HT1080 (cell line): ENCODE measurements at places on chromosomes 3 and 15. TPM values are rescaled to one million over a fixed set of nuclear protein-coding genes. Genes with fewer than 3 reads are reported as not detected.

DNA sequence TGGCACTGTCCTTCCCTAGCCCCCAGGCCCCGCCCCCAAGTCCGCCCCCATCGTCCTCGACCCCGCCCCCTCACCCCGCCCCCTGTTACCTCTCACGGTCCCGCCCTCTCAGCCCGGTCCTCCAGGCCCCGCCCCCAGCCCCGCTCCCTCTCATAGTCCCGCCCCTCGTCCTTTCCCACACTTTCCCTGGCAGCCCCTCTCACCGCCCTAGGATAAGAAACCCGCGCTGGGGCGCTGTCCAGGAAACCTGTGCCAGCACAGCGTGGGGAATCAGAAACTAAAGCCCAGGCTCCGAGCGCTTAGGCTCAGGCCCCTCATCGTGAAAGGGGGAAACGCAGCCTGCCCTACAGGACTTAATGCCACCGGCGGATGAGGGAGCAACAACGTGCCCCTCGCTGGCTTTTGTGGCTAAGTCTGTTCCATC lies 20.9 kb downstream of the TRPM1 start:
- DNase-seq, result no peak

- no peak for DNase-seq
Measured at GRCh38 chr3:194265996-194266964, 84.8 kb downstream of the CPN2 start.

The ISLR2 gene
- not detected in 2 replicates for total RNA-seq

The DUOX2 gene
- total RNA-seq, result under 0.01 and 0.03 TPM in 2 replicates

DNA sequence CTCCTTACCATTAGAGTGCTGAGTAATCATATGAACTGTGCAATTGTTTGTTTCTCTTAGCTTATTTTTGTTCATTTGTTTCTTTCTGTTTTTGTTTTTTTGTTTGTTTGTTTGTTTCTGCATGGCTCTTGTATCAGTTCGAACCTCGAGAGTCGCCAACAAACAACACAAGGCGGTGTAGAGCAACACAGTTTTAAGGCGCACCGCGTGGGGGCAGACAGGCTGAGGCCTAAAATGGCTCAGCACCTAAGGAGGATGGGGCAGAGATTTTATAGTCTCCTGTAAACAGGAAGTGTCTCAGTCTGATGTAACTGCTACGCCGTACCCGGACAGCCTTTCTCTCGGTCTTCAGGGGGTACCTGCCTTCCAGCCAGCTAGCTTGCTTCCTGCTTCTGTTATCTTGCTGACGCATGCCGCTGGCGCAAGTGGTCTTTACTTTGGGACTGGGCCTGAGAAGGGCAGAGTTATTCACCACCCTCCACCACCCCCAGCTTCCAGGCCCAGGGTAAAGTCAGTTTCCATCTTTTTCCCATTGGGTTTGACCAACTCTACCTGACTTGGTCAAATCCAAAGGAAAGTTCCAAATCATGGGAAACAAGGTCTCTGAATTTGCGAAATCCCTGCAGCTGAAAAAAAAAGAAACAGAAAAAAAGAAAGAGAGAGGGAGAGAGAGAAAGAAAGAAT lies 25.8 kb upstream of the MFGE8 start:
- peak; percentile 6 for DNase-seq

The PCOLCE2 gene
- total RNA-seq, result 22.7 and 34.1 TPM in 2 replicates

DNA sequence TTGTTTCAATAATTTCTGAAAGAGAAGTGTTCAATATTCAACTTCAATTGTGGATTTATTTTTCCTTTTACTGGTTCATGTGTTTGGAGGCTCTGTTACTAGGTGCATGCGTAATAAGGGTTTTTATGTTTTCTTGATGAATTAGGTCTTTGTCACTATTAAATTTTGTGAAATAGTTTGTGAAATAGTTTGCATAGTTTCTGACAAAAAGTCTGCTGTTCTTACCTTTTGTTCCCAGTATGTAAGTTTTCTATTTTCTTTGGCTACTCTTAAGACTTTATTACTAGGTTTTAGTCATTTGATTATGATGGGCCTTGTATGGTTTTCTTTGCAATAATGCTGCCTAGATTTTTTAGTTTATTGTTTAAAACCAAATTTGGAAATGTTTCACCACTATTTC lies 38.0 kb downstream of the MEF2A start:
- DNase-seq, result no peak

The LEKR1 gene
- total RNA-seq, result 0.20 TPM in 1 of 2 replicates, not detected in the other

- no peak for DNase-seq
Measured at GRCh38 chr3:10365791-10366190, 44.9 kb upstream of the SEC13 start.

DNA sequence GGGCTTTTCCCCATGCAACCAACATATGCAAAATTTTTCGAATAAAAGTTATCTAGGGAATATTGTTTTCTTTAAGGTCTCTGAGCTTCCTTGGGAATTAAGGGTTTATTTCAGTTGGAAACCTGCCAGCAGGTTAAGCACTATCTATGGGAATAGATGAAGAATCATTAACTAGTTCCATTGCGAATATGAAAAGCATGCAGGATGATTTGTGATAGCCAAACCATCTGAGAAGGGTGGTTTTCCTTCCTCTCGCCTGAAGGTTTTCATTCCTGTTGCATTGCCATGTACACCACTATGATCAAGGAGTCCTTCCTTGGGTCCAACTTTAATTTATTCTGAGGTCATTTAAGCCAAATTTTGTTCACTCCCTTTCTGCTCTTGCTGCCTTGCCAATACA lies 184.9 kb downstream of the NR2F2 start:
- no peak for DNase-seq

The IMPG2 gene
- 0.03 TPM in 1 of 2 replicates, not detected in the other for total RNA-seq

The EOGT gene
- total RNA-seq, result 27.1 and 31.9 TPM in 2 replicates

DNA sequence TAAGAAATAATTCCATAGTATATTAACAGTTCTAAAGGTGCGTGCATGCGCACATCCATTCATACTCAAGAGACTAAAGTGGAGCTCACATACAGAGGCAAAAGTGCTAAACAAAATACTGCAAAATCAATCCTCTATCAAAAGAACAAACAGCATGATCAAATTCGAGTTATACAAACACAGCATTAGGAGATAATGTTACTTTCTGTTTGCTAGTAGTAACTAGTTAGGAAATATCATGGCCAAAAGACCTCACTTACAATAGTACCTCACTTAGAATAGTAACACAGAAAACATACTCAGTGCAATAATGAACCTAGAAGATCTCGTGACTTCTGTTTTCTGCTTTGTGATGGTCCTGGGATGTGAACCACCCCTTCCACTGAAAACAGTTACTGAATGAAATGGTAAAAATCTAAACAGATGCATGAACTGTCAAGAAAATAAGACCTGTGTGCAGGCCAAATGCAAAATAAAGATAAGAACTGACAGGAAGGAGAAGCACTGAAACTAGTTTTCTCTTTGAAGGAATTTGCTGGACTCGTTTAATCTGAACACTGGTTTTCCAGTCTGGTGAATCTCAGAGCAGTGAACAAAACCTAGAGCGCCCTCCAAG lies 20.9 kb upstream of the CEMIP start:
- DNase-seq, result no peak

The SCAANT1 gene
- not detected in 2 replicates for total RNA-seq

- peak; percentile 54 for DNase-seq
Measured at GRCh38 chr15:88990185-88990679, 77.1 kb upstream of the MFGE8 start.

DNA sequence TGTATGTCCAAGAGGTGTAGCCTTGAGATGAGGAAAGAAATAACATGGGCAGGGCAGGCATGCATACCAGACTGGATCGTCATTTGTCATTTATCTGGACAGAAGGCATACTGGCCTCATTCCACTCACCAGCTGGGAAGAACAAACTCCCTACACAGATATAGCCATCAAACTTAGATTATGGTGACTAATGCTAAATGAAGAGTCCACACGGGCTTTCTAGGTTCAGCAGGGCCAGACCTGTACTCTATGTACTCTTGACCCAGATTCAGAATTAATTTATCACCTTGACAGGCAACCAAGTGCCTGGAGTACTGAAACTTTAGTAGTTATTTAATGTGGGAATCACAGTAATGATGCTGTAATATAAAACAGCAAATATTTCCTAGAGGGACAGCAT lies 164.3 kb upstream of the IL12A start:
- DNase-seq, result peak; percentile 96

The GOLGA6D gene
- not detected in 2 replicates for total RNA-seq

The FGD5 gene
- total RNA-seq, result not detected in 2 replicates

The PP2D1 gene
- not detected in 2 replicates for total RNA-seq

The GCNT3 gene
- total RNA-seq, result 0.10 and 0.79 TPM in 2 replicates

DNA sequence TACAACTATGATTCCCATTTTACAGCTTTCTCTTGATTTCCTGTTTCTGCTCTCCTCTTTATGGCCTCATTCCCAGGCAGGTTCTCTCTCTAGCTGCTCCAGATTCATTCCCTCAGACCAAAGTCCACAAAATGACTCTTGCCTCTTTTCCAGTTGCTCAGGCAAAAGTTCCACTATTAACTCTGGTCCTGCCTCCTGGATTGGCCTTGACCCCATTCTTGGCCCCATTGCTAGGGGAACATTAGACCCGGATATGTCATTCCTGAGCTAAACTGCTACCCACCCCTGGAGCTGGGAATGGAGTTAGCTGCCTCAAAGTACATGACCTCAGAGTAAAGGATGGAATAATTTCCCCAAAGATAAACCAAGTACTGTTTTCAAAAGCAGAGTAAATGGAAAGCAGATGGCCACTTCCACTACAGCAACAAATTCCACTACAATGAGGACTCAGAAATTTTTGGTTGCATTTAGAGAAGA lies 73.0 kb upstream of the GAP43 start:
- DNase-seq, result no peak

The SLC28A2 gene
- total RNA-seq, result 0.08 TPM in 1 of 2 replicates, not detected in the other
